ENCODE measurements at places on chromosomes 16 and 17. TPM values are rescaled to one million over a fixed set of nuclear protein-coding genes. Genes with fewer than 3 reads are reported as not detected.

DNA sequence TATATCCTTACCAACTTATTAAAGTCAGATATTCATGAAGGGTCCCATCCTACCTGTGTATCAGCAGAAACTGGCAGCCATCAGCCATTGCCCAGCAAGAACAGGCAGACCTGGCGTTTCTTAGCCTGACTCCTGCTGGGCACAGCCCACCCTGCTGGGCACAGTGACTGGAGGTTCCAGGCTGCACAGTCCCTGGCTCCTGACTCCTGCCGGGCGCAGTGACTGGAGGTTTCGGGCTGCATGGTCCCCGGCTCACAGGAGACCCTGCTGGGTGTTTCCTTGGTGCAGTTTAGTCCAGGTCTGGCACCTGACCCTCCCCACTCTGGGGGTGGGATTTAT is 6.7 kb downstream of the TIMM22 start:
- ATAC-seq = no peak

Gene PDE6G
- total RNA-seq = not detected

DNA sequence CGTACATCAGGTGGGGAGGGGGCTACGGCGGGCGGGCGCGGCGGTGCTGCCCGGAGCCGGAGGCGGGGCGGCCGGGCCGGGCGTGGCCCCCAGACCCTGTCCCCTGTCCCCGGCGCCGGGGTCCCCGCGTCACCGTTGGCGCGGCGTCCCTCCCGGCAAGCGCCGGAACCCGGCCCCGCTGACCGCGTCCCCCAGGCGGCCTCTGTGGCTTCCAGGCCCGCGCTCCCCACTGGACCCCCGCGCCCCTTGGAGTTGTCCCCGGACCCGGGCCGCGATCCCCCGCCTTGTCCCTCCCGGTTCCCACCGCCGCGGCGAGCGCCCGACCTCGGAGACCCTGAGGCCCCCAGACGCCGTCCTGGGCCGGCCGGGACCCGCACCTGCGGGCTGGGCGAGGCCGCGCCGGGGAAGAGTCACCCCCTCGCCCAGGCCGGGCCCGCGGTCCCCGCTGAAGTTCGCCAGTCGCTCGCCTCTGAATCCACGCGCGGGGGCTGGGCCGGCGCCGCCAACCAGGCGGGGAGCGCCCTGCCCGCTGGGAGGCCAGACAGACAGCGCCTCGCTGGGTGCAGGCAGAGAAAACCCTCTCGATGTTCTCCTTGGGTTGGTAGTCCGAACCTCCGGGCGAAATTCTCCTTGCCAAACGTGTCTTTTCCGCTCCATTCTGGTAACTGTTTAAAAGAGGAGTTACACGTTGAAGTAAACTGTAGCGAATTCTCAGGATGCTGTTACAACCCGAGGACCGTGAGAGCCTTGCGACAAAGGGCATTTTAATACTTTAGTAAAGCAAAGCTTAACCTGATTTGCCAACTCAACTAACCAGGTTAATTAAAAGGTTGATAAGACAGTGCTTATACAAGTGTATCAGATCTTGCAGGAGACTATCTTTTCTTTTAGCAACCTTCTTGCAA is 761 bp downstream of the GAN start:
- ATAC-seq = peak; percentile 18

Gene AURKB
- total RNA-seq = 2.6 TPM

DNA sequence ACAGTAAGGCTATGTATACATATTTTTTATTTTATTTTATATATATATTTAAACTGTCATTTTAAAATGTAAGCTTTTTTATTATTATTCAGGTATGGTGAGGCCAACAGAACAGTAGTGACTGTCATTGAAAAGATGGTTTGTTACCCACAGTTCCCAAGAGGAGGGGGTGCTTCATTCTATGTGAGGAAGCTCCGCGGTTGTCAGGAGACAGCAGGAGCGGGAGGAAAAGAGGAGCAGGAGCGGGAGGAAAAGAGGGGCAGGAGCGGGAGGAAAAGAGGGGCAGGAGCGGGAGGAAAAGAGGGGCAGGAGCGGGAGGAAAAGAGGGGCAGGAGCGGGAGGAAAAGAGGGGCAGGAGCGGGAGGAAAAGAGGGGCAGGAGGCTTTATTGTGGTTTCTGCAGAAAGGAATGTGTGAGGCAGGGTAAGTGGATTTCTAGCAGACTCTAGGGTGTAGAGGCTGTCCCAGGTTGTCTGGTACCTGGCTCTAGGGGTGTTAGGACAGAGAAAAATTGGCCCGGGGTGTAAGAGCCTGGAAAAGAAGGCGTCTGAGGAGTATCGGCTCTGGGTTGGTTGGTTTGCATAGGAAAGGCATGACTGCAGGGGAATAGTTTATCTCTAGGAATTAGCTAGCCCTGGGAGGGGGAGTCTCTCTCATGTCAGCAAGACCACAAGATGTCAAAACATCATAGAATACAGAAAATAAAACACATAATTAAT is 64.0 kb downstream of the GP2 start:
- no peak for ATAC-seq

Gene WFDC1
- 3.1 TPM for total RNA-seq

Gene MYO15A
- 1.2 TPM for total RNA-seq

Gene SLC6A2
- not detected for total RNA-seq

Gene ATP2C2
- 1.5 TPM for total RNA-seq

DNA sequence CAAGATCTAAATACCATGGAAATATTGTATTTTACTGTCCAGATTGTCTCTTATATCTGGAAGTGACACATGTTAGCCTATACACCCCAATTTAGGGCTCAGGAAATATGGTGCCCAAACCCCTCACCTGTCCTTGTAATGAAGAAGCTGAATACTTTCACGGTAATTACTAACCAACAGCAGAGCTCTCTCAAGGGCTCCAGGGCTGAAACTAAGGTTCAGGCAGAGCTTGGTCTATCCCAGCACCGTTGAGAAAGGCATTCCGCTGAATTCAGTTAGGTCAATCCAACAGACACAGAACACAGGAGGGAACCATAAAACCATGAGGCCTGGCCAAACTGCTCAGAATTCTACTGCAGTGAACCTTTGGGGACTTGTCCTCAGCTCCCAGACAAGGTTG is 14.9 kb downstream of the MYO18A start:
- ATAC-seq = no peak

DNA sequence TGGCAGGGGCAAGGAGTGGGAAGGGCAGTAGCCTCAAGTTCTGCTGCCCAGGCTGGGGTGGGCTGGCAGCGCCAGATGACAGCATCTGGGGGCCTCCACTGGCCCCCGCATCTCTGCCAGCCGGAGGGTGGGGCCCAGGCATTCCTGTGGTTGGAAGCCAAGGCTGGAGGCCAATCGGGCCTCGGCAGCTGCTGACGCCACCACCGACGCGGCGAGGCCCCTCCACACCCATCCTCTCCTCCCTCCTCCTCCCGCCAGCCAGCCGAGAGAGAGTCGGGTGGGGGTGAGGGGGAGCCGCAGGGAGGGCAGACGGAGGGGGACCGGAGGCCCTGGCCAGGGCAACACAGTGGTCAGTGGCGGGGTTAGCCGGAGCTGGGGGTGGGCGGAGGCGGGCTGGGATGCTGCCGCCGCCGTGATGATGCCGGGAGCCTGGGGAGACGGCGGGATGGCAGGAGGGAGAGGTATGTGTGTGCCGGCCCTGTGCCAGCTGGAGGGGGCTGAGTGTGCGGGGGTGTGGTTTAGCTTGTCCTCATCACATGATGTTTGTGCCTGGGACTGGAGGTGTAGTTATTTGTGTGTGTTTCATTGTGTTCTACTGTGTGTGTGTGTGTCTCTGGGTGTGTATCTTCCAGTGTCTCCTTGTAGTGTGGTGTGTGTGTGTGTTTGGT is 36.6 kb downstream of the ARHGAP23 start:
- peak; percentile 86 for ATAC-seq

DNA sequence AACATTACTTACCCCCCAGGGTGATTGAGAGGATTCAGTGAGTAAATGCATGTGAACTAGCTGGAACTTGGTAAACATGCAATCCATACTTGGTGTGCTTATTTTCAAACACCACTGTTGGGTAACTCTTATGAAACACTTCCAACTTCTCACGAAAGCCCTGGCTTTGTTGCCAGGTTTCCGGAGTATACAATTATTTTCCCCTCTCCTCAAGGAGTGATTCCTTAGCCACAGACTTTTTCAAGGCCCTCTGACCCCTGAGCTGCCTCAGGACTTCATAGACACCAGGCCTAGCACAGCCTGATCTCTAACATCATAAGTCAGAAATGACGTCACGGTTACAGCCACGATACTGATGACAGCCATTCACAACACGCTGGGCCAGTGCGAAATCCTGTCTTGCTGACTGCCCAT is 27.6 kb downstream of the HSD17B2 start:
- no peak for ATAC-seq

DNA sequence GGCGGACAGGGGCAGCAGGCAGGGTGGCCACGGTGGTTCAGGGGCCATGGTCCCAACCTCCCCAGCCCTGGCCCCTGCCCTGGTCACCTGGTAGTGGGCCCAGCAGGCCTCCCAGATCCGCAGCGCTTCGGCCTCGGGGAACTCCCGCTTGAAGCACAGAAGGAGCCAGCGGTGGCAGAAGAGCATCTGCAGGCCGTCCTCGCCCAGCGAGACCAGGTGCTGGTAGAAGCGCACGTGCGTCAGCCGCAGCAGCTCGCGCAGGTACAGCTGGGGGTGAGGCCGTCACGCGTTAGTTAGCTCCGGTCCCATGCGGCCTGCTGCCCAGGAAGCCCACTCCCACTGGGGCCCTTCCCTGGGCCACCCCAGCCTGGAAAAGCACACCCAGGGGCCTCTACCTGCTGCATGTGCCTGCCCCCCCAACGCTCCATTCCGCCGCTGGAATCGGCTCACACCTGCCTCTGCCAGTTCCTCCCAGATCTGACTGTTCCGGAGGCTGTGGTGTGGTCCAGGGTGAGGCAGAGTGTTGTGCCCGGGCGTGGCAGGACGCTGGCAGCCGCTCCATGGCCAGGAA is 90.8 kb downstream of the TBC1D16 start:
- no peak for ATAC-seq

DNA sequence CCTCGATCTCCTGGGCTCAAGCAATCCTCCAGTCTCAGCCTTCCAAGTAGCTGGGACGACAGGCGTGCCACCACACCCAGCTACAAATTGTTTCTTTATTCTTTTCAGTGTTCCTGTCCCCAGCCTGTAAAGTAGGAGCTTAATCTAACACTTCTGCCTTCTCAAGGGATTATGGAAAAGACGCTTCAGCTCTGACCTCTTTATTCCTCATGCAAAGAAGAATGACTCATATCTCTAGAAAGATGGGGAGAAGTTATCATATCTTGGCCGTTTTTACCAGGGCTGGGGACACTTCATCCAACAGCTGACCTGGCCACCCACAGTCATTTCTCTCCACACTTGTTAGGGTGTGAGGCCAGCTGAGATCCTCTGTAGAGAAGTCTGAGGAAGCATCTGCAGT is 172.6 kb downstream of the HAPSTR1 start:
- ATAC-seq = peak; percentile 28

GRCh38 chr16:69406780-69407331 is 17.6 kb upstream of the CYB5B start:
- no peak for ATAC-seq

Gene ZG16B
- 0.54 TPM for total RNA-seq

Gene KRTAP4-5
- not detected for total RNA-seq

- no peak for ATAC-seq
Observed at GRCh38 chr17:27506348-27507218, 50.3 kb downstream of the KSR1 start.

DNA sequence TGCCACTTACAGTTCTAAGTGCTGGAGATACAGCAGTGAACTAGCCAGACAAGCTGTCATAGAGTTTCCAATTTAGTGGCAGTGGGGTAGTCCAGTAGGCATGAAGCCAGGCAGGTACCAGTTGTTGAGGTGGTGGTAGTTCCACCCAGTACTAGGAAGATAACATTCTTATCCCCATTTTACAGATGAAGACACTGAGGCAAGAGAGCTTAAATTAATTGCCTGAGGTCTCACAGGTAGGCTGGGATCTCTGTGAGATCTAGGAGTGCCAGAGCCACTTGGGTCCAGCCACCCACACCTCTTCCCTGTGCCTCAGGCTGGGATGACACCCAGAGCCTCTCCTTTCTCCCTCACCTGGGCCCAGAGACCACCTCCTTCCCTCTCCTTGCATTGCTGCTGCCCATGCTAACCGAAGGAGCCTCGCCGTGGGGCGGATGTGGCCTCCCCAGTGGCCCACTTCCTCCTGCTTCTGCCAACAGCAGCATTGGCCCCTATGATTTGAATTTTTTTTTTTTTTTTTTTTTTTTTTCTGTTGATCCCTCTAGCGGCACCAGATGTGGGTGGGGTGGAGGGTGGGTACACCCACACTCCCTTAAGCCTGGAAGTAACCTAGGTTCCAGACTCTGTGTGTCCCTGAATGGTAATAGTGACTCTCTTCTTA is 114.0 kb downstream of the PRKCB start:
- ATAC-seq = no peak

DNA sequence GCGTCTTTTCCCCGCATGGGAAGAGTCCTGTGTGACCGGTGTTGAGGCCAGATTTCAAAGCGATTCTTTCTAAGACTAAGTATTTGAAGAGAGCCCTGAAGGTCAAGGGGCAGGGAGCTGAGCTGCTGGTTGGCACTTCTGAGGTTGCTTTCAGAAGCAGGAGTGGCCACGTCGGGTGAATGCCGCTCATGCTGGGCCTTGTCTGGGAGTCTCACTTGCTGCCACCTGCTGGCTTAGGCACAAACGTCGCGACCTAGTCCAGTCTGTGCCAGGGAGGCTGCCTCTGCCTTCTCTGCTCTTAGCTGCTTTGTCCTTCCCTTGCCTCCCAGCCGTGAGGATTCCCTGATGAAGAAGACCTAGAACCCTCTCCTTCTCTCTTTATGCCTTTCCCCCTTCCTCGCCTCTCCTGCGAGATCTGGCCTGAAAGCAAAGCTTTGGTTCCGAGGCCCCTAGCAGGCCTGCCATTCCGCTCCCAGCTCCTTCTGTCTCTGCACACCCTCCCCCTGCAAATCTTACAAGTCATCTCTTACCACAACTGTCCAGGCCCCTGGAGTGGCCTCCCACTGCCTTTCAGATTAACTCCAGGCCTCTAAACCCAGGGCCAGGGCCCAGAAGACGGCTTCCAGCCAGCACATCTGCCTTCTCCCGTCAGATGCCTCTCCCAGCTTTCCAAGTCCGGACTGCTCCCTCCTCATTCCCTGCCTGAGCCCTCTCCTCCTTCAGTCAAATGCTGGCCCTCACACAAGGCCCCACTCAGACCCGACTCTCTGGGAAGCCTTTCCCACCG is 11.4 kb downstream of the CTNS start:
- peak; percentile 87 for ATAC-seq

Gene TNFRSF17
- total RNA-seq = 0.38 TPM

Gene ERBB2
- 17.2 TPM for total RNA-seq

Gene CACNA1H
- 25.0 TPM for total RNA-seq

- ATAC-seq = no peak
Observed at GRCh38 chr16:4968879-4969483, 10.9 kb downstream of the SEC14L5 start.

DNA sequence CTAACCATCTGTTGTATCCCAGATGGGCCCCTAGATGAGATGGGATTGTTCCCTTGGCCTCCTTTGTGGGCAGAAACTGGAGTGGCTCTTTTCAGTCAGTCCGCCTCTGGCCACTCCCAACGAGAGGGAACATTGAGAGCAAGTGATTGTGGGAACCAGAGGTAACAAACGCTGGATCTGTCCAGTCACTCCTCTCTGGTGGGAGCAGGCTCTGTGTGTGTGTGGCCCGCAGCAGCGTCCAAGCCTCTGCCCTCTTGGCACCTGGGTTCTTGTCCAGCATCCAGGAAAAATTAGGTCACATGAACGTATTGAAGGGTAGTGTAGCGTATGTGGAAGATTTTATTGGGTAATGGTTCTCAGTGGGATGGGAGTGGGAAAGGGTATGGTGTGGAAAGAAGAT is 101.9 kb upstream of the COX10 start:
- no peak for ATAC-seq

Gene NOD2
- 0.71 TPM for total RNA-seq

GRCh38 chr16:54370278-54371040 is 83.9 kb upstream of the IRX3 start:
- peak; percentile 87 for ATAC-seq
